ENCODE measurements at places on chromosomes 13 and 19. TPM values are rescaled to one million over a fixed set of nuclear protein-coding genes. Genes with fewer than 3 reads are reported as not detected.
A peak's percentile ranks its signal among the peaks of the same experiment; 100 is the strongest.

Gene PRSS57
- total RNA-seq: not detected

GRCh38 chr13:107185889-107186288 is 618.0 kb upstream of the ARGLU1 start:
- DNase-seq: no peak

DNA sequence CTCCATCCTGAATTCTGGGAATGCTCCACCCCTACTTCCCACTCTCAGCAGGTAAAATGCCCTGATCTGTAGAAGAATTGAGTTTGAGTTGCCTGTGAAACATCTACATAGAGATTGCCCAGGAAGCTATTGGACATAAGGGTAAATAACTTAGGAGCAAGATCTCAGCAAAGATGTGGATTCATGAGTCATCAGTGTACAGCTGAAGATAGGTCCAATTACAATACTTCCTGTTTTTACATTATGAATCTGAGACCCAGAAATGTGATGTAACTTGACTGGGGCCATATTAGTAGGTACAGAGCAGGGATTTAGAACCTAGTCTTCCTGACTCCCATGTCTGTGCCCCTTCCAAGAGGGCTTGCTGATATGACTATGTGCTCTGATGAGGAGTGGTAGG is 79.4 kb upstream of the FNDC3A start:
- no peak for DNase-seq

GRCh38 chr13:83709426-83710132 is 172.7 kb downstream of the SLITRK1 start:
- DNase-seq: no peak

Gene SPACA4
- total RNA-seq: not detected

Gene ERICH4
- not detected for total RNA-seq

DNA sequence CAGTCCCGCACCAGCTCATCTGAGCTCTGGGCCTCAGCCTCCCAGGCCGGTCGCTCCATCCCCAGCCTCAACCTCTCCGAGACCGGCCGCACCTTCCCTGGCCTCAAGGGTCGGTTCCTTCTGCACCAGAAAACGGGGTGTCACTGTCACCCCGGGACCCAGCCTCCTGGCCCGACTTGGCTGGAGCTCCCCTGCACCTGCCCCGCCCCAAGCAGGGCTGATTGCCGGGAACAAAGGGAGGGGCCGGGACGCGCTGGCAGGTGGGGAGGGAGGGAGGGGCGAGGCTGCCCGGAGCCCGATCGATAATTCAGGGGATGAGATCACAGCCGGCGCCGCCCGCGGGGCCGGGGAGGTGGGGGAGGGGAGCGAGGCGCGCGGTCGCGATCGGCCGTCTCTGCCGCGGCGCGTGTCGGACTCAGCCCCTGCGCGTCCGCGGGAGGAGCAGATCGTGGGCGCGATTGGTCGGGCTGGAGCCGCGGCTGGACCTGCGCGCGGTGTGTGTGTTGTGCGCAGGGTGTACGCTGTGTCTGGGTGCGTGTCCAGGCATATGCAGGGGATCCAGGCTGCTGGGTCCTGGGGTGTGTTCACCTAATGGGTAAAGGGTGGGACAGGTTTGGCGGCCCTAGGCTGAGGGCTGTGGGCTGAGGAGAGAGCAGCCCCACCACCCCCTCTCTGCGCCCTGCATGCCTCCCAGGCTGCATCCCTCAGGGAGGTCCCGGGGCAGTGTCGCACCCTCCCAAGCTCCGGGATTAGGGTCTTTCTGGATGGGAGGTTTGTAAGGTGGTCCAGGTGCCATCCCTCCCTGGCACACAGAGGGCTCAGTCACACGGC is 1.1 kb upstream of the SHC2 start:
- DNase-seq: no peak

- peak; percentile 67 for DNase-seq
Observed at GRCh38 chr13:40490086-40490758, 176.2 kb downstream of the FOXO1 start.

Gene SIGLEC14
- not detected for total RNA-seq

GRCh38 chr19:29876414-29876813 is 64.6 kb downstream of the CCNE1 start:
- DNase-seq: no peak

DNA sequence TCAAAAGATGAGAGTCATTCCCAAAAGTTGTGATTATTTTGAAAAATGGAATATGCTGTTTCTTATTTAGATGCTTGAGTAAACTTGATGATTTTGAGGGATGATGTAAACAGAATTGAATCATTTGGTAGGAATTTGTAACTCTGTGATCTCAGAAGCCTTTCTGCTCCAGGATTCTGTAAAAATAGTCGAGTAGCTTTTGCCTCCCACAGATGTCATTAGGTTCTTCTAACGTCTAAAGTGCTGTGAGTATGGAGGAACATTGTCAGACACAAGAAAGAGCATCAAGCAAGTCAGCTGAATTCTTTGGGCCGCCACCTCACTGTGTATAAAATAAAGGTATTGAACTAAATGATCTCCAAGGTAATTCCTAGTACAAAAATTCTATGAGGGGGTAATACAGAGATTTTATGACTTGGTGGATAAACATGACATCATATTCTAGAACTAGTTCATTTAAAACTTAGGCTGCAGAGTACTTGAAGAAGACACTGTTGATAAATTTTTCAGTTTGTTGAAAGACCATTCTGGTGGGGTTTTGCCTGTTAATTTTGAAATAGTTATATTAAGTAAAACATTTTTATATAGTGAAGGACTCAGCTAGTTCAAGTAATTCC is 1.4 kb upstream of the GPR183 start:
- DNase-seq: no peak

- no peak for DNase-seq
Observed at GRCh38 chr13:107203146-107203847, 635.4 kb upstream of the ARGLU1 start.

DNA sequence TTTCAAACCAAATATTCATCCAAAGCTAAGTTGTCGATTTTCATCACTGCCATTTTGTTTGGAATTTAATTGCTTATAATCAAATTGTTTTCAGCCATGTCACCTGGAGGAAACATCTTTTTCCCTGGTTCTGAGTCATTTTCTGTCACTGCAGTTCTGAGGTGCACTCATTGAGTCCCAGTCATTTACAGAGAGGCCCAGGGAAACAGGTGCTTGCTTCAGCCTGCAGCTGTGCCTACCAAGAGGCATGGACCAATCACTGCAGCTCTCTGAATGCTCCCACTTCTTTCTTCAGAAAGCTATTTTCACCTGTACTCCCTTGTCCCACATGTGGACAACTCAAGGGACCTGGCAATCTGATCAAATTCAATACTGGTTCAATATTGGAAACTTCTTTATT is 308.1 kb downstream of the COG6 start:
- no peak for DNase-seq

DNA sequence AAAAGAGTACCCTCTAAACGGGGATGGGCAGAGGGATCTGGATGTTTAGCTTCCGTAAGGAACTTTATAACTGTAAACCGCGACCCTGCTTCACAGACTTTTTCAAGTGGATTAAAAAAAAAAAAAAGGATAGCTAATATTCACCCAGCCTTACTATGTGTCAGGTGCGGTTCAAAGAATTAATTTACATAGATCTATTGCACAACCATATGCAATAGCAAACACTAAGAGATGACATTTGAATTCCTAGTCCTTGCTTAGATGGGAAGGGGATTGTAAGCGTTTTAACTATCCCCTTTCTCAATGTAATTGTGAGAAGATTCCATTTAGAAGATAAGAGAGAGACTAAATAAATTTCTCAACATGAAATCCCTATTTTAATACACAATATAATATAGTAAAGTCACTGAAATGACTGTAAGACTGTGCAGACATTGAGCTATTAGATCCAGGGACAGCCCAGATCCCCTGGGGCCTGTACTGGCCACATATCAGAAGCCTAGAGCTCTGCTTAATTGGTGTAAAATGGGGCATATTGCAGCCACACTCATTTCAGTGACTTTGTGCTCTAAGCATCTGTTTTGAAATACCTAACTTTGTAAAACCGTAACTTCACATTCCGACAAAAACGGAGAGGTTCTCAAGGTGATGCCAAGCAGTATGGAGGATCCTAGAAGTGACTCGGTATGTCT is 13.6 kb downstream of the LATS2 start:
- DNase-seq: no peak

Gene PRKCSH
- 253 TPM for total RNA-seq

DNA sequence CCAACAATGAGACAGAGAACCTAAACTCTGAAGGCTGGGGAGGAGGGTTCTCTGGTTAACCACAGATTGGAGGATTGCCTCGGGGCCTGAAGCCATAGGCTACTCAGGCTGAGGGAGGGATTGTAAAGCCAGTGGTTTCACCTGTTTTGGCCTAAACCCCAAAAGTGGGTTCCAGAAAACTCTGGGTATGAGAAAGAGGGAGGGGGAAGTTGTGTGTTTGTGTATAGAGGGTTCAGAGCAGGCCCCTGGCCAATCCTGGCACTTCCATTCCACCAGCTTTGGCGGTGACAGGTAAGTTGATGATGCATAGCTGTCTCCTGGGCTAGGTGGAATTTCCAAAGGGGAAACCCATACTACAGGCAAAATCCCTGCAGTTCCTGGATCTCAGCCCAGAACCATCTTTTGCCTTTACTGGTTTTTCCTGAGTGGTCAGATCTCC is 13.5 kb upstream of the CCDC97 start:
- no peak for DNase-seq

Gene GPR32
- total RNA-seq: not detected

Gene ZNF561
- total RNA-seq: 35.5 TPM

GRCh38 chr13:26310003-26310402 is 56.1 kb downstream of the CDK8 start:
- no peak for DNase-seq

DNA sequence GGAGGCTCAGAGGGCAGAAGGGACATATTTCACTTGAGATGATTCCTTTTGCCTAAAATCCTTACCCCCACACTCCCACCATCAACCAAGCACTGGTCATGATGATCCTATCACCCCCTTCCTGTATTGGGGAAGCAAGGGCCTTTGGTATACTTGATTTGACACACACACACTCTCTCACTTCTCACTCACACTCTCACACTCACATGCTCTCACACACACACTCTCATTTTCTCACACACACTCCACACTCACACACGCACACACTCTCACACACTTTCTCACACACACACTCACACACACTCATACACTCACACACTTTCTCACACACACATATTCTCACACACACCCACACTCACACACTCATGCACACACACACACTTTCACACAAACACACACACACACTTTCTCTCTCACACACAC is 8.6 kb downstream of the RGCC start:
- no peak for DNase-seq

- DNase-seq: no peak
Observed at GRCh38 chr13:51125495-51126226, 14.6 kb upstream of the C13orf42 start.

Gene ADAMTSL5
- total RNA-seq: 2.8 TPM

DNA sequence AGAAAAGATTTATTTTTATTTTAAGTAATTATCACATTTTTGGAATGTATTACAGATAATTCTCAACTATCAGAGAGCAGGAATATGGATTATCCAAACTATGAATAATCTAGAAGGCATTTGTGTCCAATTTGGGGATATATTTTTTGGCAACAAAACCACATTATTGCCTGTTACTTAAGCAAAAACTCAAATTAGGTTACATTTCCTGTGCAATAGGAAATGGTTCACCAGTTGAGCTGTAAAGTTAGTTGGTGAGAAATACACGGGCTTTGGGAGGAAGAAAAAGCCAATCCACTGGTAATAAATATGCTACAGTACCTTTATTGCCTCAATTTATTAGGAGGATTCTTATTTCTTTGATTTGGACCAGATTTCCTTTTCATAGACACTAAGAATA is 1075.2 kb downstream of the PCDH9 start:
- DNase-seq: no peak

Gene ZNF497
- total RNA-seq: 0.79 TPM

Gene GDF15
- not detected for total RNA-seq

DNA sequence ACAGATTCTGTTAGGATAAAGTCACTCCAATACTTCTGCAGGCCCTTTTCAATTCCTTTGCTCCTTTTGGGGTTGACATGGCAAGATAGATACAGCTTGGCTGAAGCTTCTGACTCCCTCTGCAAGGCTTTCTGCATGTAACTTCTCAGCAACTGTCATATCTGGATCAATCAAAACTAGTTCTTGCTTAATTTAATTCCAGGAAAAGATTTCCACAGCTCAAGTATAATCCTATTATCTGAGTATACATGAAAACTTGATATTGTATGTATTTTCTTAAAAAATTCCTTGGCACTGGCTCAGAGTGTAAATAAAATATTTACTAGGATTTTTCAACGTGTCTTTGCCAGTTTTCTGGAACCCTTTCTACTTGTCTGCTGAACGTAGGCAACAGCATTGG is 109.6 kb downstream of the STARD13 start:
- DNase-seq: no peak

Gene UBL3
- 43.1 TPM for total RNA-seq

GRCh38 chr13:59963827-59964226 is 199.9 kb downstream of the DIAPH3 start:
- no peak for DNase-seq

DNA sequence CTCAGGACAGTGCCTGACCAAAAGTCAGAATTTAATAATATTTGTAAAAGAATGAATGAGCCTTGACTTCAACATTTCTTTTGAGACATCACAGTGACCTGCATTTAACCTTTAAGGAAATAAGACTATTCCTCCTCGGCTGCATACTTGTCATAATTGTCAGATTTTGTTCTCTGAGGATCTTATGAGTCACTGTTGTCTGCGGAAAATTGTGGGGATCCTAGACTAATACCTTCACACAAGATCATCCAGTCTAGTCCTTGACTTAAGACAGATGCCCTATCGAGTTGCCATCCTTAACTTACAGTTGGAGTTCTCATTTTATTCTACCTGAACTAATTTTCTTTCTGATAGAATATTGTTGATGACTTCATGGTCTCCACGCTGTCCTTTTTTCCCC is 198.4 kb downstream of the DLEU7 start:
- DNase-seq: no peak

DNA sequence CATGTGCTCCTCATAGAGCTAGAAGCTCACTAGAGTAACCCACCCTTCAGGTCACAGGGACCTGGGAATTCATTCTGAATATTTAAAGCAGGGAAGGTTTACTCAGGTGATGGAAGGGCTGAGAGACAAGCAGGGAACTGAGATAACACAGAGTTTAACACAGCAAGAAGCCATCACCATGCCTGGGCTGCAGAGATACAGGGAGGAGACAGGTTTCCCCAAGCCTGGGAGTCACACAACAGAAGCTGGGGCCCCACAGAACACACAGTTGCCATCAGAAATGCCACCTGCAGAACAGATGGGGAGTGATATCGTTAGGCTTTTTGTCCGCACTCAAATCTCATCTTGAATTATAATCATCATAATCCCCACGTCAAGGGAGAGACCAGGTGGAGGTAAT is 7.9 kb upstream of the CYSLTR2 start:
- DNase-seq: no peak

GRCh38 chr13:40558656-40559055 is 107.8 kb downstream of the FOXO1 start:
- DNase-seq: no peak

Gene LRG1
- not detected for total RNA-seq

Gene SULT2B1
- not detected for total RNA-seq

Measured in CD8-positive, alpha-beta T cell (primary cell).